ENCODE measurements at places on chromosomes 5 and 9.

DNA sequence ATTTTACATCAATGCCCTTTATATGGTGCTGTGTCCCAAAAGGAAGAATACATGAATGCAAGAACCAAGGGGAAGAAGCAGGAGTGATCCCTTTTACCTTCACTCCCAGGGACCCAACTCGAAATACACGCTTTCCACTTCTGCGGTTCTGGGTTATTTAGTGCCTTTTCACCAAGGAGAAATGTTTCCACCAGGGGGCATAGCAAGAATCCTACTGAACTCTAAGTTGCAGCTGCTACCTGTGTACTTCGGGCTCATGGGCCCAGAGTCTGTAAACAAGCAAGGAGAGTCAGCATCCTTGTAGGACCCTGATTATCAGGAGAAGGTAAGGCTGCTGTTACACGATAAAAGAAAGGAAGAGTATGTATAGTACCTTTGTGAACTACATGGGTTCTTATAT, 45.7 kb downstream of the DPYSL3 start:
- DNase-seq, result peak; percentile 36

- DNase-seq, result no peak
Observed at GRCh38 chr5:167463939-167464338, 827.5 kb upstream of the WWC1 start.

GRCh38 chr9:137975527-137975913, 97.9 kb downstream of the CACNA1B start:
- DNase-seq, result no peak

- no peak for DNase-seq
Observed at GRCh38 chr9:95239071-95239470, 78.4 kb downstream of the FANCC start.

DNA sequence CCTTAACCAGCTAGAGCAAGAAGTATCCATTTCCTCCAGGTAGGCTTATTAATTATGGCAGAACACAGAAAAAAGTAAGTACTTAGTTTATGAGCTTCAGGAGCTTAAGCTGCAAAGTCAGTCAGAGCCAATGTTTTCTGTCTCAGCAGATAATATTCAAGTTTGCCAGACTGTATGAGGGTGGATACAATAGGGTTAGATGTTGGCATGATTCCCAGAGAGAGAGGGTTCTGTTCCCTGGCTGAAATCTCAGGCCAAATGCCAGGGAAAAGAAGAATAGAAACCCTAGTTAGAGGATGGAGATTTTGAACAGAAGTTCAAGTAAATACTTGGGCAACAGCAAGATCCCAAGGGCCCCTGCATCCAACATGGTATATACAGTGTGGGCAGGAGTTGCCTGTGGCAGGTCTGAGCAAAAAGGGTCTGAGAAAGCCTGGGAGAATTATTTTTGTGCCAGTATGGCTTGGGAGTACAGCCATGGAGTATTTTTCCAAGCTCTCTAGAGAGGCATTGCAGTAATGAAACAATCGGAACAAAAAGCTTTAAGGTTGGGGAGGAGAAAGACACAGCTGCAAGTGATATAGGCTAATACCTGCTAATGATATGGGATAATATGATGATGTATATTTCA, 31.0 kb upstream of the ISOC1 start:
- DNase-seq, result no peak

DNA sequence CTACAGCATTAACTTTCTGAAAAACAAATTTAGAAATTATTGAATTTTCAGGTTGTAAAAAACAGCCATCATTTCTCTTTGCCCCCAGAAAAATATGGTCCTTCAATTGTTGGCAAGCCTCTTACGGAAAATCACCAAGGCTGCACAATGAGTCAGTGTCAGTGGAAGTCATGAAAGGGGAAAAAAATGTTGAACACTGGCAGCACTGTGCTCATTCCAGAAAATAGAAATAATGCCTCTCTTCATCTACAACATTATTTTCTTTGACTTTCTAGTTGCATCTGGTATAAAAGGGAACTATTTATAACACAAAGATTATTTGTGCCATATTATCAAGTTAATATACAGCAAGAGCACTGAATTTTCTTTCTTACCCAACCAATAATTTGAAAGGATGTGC, 26.7 kb upstream of the STK32A start:
- no peak for DNase-seq

DNA sequence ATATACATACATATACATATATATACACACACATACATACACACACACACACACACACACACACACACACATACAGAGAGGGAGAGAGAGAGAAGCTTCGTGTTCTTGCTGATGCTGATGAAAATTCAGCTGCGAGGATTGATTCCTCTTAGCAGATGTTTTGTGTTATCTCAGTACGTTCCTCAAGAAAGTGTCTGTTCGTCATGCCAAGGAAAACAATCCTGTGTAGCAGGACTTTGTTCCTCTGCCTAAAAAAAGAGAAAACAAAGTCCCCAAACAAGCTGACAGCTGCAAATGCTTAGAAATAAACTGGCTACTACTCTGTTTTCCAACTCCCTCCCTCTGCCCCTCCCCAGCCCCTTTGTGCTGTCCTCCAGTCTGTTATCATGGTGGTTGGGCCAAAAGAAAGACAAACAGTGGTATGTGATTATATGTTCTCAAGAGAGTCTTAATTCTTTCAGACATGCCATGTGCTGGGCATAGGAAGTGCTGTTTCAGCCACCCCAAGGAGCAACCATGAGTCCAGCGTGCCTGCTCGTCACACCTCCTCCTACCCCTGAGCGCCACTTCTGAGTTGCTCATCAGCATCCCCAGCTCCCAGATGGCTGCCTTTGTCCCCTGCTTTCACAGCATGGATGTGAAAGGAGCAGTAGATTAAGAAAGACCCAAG, 71.5 kb upstream of the EQTN start:
- DNase-seq, result no peak

- DNase-seq, result peak; percentile 64
Observed at GRCh38 chr5:24633715-24634325, 11.0 kb downstream of the CDH10 start.

DNA sequence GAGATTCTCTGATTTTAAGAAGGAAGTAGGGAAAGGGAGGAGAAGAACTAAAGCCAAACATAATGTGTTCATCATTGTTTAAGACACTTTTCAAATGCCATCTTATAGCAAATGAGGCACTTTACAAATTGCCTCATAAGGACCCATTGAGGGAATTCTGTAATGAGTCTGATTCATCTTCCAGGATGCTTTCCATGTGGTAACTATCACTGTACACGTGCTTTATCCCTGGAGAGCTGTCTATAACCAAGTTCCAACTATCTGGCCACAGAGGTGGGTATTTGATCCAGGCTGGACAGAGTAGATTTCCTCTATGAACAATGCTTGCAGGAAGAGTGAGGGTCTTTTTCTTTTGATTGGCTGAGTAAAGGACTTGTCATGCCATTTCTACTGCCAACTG, 183.5 kb upstream of the NFIB start:
- no peak for DNase-seq

- DNase-seq, result peak; percentile 25
Observed at GRCh38 chr5:121503111-121503840, 348.4 kb upstream of the FTMT start.

GRCh38 chr5:32147236-32147635, 26.9 kb downstream of the GOLPH3 start:
- DNase-seq, result no peak

GRCh38 chr5:74594137-74595040, 46.1 kb downstream of the ENC1 start:
- no peak for DNase-seq

DNA sequence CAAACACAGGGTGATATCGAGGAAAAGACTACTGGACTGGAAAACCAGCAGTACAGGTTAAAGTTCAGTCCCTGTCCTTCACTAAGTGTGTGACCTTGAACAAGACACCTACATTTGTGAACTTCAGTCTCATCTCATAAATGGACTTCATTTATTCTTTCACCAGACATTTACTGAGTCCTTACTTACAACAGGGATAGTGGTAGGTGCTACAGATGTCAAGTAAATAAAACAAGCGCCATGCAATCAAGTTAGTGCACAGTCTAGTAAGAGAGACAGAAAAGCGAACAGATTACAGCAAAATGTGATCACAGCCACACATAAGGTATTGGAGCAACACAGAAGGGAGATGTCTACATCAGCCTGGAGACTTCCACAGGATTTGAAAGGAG, 413.2 kb downstream of the ACTL7B start:
- DNase-seq, result no peak

DNA sequence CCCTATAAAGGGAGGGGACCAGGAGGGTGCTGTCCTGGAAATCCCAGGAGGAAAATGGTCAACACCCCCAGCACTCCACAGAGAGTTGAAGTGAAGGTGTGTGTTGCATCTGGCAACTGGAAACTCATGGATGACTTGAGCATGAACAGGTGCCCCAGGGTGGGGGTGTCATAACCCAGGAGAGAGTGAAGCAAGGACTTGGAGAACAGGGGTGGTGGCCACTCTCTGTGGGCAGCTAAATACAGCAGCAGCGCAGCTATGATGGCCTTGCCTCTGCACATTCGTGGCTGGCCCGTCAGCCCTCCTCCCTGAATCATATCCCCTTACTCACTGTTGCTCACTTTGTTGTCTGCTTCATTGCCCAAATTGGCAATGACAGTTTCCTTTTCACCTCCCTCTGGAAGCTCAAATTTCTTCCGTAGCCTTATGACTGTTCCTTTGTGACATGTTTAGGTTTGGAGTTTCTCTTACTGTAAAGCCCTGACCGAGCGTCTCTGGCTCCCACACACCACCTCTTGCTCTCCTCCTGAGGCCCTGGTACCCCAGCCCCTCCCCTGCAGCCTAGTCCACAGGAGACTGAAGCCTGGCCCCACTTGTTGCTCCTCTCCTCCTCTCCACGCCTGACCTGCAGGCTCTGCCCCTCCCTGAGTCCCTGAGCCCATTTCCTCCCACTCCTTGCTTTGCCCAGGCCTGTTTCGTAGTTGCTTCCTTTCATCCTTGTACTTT, 185.8 kb downstream of the CD180 start:
- DNase-seq, result no peak

- DNase-seq, result peak; percentile 74
Observed at GRCh38 chr5:152560512-152561137, 155.5 kb upstream of the NMUR2 start.

DNA sequence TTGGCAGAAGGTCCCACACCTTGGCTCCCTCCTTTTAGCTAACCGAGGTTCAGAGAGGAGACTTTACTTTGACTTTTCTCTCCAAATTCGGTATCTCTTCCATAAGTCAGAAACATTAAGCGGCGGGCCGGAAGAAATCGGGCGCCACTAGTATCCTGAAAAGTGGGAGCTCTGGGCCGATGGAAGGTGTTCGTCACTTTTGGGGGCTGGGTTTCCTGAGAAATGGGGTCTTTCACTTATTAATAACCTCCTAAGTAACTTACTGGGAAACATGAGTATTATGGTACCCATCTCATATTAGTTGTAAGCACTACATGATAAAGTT, 716 bp downstream of the STX17 start:
- no peak for DNase-seq

DNA sequence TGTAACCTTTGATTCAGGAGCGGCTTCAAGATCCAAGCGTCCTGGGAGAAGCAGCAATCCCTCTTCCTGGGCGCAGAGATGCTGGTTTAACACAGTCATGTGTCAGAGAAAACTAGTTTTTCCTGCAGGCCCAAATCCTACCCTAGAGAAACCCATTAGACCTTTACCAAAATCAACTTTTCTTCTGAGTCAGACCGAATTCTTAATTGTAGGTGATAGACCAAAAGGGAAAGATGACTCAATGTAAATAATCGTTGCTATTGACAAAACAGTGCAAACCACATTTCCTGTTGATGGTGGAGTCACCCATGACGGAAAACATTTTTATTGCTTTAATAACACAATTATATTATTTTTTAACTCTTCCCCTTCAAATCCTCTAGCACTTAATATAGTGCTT, 40.1 kb downstream of the SLC1A1 start:
- no peak for DNase-seq

DNA sequence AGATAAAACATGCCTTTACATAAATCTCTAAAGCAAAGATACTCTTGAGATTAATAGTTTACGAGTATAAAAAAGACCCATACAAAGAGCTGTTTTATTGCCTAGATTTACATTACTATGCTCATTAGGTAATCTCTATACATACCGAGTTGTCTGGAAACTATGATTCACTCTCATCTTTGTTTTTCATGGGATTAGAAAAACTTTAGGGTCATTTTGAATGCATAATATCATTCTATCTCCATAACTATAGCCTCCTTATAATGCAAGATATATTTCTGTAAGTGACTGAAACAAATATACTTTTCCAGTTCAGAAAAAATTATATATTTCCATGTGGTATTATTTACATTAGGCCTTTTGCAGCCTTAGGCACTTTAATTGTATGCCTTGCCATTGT, 1088.7 kb upstream of the ARRDC3 start:
- no peak for DNase-seq

DNA sequence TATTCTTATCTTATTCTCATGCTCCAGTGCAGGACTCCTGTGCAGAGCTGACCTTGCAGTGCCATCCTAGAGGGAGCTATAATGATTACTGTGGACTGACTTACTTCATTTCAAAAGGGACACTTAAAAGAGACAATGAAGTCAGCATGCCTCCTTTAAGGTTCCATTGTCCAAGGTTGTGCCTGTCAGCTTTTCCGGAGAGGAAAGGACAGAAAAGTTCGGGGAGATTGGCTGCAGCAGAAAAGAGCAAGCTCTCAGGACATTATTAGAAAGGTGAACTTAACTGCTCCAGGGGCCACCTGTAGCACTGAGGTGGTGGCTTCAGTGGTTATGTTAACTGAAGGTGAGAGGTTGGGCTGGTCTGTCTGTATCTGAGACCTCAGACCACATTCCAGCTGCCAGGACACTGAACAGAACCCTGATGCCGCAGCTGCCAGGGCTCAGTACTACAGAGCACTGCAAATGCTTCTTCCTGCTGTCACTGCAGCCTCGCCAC, 112.9 kb downstream of the ST8SIA4 start:
- DNase-seq, result peak; percentile 95

GRCh38 chr9:117126871-117127270, 288.0 kb downstream of the ASTN2 start:
- no peak for DNase-seq

- DNase-seq, result no peak
Observed at GRCh38 chr9:135857843-135858242, 49.5 kb downstream of the CAMSAP1 start.

DNA sequence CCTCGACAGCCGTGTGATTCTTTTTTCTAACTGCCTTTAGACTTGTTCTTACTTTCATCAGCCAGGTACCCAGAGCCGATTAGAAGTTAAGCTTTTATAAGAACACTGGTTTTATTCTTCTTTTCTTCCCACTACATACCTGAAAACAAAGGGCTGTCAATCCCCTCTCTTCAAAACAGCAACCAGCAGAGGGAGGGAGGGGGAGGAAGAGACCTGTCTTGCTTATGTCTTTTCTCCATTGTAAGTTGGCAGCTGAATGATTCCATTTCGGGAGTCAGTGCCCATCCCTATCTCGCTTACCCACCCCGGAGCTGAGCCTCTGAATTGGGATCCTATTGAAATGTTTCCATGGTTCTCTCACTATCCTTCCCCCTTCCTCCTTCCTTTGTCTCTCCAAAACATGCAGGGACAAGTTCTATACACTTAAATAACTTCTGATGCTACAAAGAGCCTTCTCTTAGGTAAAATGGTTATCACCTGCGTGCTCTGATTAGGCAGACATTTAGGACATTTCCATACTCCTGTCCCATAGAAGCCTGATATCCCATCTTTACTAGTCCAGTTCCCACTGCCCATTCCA, 83.9 kb upstream of the WWC1 start:
- DNase-seq, result no peak
